ENCODE measurements at places on chromosomes 11 and 22. TPM values are rescaled to one million over a fixed set of nuclear protein-coding genes. Genes with fewer than 3 reads are reported as not detected.

DNA sequence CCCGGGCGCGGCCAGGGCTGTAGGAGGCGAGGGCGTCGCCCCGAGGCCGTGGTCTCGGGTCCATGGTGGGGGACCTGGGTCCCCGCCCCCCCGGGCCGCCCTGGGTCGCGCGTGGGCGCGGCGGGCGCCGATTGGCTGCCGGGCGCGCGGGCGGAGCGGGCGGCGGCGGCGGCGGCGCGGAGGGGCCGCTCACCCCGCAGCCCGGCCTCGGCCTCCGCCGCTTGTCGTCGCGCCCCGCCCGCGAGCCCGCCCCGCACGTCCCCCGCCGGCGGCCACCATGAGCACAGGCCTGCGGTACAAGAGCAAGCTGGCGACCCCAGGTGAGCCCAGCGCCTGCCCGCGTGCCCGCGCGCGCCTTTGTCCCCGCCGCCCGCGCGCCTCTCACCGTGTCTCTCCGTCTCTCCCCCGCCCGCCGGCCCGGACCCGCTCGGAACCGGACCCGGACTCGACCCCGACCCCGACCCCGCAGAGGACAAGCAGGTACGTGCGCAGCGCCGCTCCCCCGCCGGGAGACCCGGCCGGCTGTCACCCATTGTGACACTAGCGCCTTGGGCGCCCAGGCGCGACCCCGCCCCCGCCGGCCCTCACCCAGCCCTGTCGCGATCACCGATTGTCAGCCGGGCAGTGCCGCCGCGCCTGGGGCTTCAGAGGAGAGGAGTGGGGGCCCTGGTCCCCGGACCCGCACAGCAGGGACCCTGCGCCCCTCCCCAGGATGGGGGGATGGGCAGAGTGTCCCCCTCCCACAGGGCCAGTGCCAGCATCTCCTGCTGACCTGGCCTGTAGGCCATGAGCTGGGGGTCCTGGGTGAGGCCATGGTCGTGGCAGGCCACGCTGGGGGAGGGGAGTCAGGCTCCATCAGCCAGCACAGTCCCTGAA, at the start of gene SEPTIN5:
TSS of gene SEPTIN5 (plus strand) at position 192 of the 876 bp plus-strand sequence. CDS start at position 278, 86 bp downstream.
- DNase-seq = no peak

- no peak for DNase-seq
These were observed 90.8 kb downstream of the ABTB2 start for GRCh38 chr11:34267013-34267412.

The PDE3B gene
- 2.9 TPM for total RNA-seq

The ARFGAP3 gene
- total RNA-seq = 64.1 TPM

GRCh38 chr22:27886843-27887151, 32.3 kb downstream of the PITPNB start:
- DNase-seq = no peak

The PLEKHA7 gene
- 3.2 TPM for total RNA-seq

GRCh38 chr11:70067591-70068341, 10.4 kb upstream of the ANO1 start:
- no peak for DNase-seq

- no peak for DNase-seq
These were observed 13.4 kb upstream of the CAPN5 start for GRCh38 chr11:77053217-77054015.

- peak; percentile 80 for DNase-seq
These were observed 56.2 kb upstream of the SC5D start for GRCh38 chr11:121236115-121237001.

DNA sequence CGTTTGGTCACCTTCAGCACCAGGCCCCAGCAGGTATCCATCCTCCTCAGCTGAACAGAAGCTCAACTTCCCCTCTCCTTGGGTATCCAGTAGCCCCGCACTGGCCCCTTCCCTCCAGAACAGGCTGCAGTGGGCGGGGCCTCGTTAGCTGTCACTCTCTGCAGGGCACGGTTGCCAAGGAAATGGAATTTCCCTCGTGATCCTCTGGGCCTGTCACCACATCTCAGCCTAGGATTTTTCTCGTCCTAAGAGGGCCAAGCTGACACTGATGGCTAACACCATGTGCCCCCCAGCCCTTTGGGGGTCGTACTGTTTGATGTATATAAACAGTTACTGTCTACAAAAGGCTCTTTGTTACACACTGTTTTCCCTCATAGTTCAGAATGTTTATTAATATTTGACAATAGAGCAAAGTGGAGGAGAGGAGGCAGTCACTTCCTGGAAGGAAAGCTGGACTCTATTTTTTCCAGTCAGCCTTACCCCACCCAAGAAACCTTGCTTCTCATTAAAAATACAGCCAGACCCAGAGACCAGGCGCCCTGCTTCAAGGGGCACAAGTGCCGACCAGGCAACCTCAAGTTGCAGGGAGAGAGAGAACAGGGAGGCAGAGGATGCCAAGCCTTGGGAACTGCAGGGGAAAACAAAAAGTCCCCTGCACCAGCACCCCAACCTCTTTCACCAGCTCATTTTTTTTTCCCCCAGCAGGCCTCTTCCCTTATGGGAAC, 44.5 kb downstream of the FEZ1 start:
- DNase-seq = no peak

The PNPLA5 gene
- total RNA-seq = not detected

GRCh38 chr11:49995565-49995964, 13.2 kb upstream of the OR4C12 start:
- DNase-seq = peak; percentile 4
